ENCODE measurements at places on chromosomes 4 and X. TPM values are rescaled to one million over a fixed set of nuclear protein-coding genes. Genes with fewer than 3 reads are reported as not detected.

- no peak for DNase-seq
Observed at GRCh38 chrX:44218465-44218864, 125.0 kb downstream of the EFHC2 start.

GRCh38 chr4:121510341-121510874 is 129.6 kb upstream of the QRFPR start:
- DNase-seq: no peak

DNA sequence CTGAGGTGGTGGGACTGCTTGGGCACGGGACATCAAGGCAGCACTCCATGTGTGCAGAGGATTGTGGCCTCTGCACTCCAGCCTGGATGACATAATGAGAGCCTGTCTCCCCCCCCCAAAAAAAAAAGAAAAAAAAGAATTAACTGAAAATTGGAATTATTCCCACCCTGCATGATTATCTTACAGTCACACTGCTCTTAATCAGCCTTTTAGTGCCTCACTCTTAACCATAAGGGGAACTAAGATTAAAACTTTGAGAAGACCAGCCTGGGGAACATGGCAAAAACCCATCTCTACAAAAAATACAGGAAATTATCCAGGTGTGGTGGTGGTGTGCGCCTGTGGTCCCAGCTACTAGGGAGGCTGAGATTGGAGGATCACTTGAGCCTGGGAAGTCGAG is 94.6 kb downstream of the UBE2K start:
- DNase-seq: no peak

DNA sequence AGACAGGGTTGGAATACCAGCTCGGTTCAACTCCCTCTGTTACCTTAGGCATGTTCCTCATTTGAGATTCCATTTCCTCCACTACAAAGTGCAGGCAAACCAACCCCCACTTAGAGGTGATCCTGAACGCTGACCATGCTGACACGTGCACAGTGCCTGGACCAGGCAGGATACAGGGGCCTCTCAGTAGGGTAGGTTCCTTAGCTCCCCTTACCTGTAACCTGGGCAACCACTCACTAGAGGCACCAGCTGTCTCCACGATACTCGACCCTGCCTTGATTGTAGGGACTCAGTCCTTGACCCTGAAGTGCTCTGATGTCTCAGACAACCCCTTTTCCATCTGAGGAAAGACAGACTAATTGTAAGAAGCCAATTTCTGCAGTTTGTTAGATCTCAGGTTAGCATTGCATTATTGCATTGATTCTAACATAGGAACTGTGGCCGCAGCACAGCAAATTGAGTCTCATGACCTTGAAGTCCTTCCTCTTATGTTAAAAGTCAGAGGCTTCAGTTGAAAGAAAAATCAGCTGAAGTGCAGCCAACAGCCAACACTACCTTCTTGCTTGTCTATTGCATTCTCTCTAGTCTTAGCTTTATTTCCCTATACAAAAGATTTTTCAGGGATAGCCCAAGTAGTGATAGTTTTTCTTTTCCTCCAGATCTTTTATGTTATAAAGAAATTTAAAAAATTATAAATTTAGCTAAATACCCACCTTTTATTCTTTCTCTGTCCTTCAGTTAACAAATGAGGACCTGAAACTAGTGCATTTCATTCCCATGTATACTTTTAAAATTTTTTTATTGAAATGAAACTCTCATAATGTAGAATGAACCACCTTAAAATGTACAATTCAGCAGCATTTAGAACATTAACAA is 11.2 kb upstream of the C1QTNF7 start:
- DNase-seq: no peak

DNA sequence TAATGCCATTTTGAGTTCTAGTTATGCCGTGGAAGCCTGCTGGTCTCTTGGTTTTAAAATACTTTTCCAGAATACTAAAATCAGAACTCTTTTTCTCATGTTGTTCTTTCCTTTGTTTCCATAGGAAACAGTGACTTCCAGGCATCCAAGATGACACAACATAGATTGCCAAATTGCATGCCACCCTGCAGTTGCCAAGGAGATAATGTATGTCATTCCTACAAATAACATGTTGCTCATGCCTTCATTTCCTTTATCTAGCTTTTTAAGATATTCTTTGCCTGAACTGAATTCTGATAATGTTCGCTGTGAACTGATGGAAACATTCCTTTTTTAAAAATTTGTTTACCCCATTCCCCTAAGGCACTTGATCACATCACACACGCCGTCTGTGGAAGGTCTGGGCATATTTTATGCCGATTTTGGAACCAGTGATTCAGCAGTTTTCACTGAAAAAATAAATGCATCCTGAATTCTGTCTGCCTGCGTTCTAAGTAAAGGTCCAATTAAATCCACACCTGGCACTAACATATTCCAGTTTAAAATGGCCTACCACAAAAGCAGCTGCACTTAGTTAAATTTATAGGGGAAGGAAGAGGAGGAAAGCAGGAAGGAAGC is 38.0 kb upstream of the COX7B2 start:
- DNase-seq: no peak

DNA sequence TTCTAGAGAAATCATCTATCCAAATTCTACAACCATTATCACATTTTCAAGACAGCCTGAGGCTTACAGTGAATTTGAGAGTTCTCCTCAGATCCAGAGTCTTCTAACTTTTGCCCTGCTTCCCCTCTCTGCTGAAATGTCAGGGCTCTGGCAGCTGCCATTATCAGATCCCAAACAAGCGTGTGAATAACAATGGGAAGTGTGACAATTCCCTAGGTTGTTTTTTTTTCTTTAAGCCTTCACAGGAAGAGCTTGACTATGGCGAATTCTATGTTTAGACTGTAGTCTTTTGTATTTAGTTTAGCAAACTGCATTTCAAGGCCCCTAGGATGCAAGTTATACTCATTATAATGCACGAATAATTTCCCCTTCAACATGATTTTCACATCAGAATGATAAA is 61.3 kb upstream of the KDR start:
- DNase-seq: no peak

DNA sequence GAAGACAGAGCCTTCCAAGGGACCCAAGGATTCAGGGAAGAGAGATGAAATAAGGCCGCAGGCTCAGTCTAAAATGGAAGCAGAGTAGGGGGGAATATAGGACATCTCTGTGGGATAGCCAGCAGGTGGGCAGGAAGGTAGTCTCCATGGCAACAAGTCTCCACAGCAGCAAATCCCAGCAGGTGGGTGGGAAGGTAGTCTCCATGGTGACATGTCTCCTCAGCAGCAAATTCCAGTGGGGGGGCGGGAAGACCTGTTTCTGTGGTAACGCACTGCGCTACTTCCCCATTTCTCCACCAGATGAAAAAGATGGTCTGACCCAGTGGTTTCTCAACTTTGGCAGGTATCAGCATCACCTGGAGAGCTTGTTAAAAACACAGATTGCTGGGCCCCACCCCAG is 18.3 kb downstream of the NLGN3 start:
- DNase-seq: no peak

GRCh38 chrX:72258174-72258573 is 18.9 kb downstream of the RPS4X start:
- DNase-seq: no peak

DNA sequence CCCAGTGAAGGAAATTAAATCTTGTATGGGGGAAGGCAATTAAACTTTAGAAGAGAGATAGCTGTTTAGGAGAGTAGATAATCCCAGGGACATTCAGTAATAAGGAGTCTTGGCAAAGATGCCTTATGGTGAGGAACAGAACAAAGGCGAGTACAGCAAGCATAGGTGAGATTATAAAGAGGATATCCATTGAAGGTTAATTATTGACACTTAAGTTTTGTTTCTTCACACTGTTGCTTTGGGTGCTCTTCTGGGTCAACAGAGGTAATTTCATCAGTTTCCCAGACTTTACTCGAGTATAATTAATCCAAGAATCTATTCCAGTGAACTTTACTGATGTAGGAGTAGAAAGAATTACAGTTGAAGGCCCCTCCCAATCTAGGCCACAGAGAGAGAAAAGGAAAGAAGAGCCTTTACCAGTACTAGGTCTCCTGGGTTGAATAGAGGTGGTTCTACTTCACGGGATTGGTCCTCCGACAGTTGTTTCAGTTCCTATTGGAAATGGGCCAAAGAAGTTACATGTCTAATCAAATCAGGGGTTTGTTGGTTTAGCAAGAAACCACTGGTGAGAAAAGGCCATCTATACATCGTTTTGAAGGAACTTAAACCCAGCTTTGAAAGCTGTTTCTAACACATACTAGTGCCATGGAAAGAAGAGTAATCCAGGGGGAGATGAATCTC is 27.2 kb downstream of the EPGN start:
- no peak for DNase-seq

DNA sequence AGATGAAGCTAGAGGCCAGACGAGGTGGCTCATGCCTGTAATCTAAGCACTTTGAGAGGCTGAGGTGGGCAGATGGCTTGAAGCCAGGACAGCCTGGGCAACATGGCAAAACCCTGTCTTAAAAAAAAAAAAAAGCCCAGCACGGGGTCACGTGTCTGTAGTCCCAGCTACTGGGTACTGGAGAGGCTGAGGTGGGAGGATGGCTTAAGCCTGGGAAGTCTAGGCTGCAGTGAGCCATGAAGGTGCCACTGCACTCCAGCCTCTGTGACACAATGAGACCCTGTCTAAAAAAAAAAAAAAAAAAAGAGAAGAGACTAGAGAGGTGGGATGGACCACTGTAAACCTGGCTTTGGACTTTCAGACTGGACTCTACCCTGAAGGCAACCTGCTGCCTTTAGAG is 10.7 kb upstream of the LRBA start:
- no peak for DNase-seq

RTL3 gene
- 0.08 TPM for total RNA-seq

TMEM175 gene
- total RNA-seq: 27.2 TPM
